Activated CD8-positive, alpha-beta memory T cell treated with anti-CD3 and anti-CD28 coated beads for 48 hours (primary cell): ENCODE measurements at places on chromosomes 4 and X.

DNA sequence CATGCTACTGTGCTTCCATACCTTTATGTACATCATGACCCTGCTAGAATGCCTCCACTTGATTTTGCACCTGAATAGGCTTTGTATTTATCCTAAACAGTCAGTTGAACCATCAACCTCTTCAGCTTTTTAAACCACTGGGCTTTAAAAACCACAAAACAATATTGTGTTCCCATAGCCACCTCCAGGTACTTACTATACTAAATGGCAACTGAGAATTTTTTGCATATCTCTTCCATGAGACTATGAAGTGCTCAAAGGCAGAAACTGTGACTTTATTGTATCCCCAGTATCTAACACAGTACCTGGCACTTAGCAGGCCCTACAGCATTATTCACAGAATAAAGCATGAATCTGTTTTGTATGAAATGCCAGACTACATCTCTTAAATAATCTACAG lies 39.7 kb downstream of the ANAPC10 start:
- DNase-seq: no peak

DNA sequence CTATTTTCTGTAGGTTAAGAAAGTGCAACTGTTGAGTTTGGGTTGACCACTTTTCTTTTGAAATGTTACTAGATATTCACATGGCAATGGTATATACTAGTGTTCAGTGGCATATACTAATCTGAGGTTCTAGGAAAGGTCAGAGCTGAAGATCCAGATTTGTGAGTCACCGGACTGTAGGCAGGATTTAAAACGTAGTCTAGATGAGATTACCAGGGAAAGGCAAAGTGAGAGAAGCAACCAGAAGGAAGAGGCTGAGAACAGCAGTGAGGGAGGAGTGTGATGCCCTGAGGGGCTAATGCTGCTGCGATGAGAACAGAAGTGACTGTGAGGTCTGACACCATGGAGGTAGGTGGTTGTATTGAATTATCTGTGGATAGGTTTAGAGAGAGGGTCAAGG lies 9.7 kb upstream of the PLA2G12A start:
- no peak for DNase-seq

- DNase-seq: no peak
These were observed 76.7 kb downstream of the SCD5 start for GRCh38 chr4:82721819-82722423.

GRCh38 chr4:123386609-123387008 lies 10.0 kb upstream of the SPRY1 start:
- DNase-seq: no peak

DNA sequence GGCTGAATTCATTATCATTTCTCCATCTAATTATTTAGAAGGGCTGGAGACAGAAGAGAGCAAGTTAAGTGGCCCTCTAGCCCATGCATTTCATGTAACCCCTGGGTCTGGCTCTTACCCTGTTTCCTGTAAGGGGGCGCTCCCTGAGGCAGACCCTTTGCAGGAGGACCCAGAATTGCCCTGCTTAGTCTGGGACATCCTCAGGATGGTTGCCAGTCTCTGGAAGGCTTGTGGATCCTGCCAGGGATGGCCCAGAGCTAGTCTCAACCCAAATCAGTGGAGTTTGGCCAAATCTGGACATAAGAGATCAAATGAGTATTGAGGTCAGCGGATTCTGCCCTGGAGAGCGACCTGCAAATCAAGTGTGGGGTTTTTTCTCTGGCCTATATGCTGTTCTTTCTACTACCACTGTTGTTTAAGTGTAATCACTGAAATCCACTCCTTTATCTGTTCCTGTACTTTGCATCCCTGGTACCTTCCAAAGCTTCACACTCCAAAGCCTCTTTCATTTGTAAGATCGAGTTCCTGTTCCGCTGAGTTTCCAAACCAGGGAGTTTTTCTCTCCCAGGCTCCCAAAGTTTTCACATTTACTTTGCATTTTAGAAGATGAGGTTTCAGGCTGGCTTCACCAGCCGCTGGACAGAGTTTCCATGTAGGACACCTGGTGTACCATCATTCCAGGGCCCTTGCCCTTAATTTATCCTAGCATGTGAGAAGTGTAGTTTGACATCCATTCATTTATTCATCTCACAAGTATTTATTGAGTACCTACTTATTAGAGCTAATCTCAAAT lies 6.3 kb downstream of the KLF3 start:
- no peak for DNase-seq

GRCh38 chr4:25585901-25586523 lies 69.6 kb upstream of the SLC34A2 start:
- no peak for DNase-seq

- no peak for DNase-seq
These were observed 39.0 kb upstream of the PDGFC start for GRCh38 chr4:157010630-157011029.

DNA sequence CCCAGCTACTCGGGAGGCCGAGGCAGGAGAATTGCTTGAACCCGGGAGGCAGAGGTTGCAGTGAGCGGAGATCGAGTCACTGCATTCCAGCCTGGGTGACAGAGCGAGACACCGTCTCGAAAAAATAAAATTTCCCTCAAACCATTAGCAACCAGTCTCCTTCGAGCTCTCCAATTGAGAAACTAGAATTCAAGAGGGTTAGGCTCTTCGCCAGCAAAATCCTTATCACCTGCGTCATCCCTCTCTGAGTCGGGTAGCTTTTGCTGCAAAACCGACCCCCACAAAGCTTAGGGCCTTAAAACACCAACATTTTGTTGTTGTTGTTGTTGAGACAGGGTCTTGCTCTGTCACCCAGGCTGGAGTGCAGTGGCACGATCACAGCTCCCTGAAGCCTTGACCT lies 75.1 kb upstream of the DDX3X start:
- DNase-seq: no peak

- no peak for DNase-seq
These were observed 49.0 kb upstream of the EGFL6 start for GRCh38 chrX:13520351-13520750.

DNA sequence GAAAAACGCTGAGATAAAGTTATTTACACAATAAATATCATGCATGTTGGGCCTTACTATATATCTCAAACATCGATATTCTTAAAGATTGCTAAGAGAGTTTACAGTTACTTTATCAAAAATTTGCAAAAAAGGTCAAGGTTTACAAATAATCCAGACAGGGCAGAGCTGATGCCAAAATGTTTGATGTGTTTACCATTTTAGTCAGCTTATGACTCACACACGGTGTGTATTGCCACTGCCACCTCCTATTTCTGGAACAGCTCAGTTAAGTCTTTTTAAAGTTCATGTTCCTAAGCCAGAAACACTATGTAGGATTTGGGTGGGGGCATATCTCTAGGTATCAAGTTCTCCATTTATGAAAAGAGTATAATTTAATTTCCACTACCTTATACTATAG lies 580.6 kb downstream of the INPP4B start:
- no peak for DNase-seq

- no peak for DNase-seq
These were observed 131.4 kb downstream of the SORBS2 start for GRCh38 chr4:185680617-185681016.

GRCh38 chr4:184590196-184590595 lies 59.1 kb downstream of the CASP3 start:
- no peak for DNase-seq

DNA sequence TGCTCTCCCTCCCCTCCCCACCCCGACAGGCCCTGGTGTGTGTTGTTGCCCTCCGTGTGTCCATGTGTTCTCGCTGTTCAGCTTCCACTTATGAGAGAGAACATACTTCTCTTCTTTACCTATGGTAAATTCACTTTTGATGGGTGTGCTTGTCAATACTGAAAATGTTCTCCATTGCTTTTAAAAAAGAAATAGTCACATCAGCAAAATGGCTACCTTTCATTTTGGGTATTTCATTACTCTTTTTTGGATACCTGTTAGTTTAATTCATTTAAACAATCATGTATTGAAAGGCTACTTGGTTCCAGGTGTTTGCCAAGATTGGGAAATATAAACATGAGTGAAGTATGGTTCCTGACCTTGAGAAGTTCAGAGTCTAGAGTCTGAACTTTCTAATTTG lies 107.4 kb upstream of the PITX2 start:
- no peak for DNase-seq

GRCh38 chrX:38102875-38103274 lies 96.5 kb downstream of the SYTL5 start:
- DNase-seq: no peak

DNA sequence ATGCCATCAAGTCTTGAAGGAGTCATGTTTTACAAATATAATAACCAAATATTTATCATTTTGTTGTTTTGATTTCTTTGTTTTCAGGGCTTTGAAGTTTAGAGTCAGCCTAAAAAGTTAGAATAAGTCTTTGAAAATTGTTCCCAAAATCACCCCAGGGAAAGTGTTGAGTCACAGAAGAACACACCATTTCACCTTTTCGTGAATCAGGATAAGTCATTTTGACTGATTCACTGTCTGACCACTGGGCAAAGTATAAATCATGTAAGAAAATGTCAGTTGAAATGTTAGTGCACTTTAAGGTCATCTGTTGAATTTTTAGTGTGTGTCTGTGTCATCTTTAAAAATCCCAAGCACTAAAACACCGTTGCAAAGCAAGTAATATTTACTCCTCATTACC lies 1320.1 kb downstream of the RPA4 start:
- no peak for DNase-seq

DNA sequence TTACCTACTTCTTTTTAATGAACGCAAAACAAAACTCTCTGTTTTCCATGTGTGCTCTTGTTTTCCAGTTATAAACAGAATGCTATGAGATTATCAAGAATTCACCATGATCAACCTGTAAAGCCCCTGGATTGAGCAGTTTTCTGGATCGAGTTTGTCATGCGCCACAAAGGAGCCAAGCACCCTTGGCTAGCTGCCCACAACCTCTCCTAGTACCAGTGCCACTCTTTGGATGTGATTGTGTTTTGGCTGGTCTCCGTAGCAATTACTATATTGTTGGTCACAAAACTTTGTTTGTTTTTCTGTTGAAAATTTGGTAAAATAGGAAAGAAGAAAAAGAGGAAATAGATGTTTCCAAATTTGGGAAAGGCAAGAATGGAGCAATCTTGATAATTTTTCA lies 51.1 kb downstream of the UGT2B7 start:
- DNase-seq: no peak

DNA sequence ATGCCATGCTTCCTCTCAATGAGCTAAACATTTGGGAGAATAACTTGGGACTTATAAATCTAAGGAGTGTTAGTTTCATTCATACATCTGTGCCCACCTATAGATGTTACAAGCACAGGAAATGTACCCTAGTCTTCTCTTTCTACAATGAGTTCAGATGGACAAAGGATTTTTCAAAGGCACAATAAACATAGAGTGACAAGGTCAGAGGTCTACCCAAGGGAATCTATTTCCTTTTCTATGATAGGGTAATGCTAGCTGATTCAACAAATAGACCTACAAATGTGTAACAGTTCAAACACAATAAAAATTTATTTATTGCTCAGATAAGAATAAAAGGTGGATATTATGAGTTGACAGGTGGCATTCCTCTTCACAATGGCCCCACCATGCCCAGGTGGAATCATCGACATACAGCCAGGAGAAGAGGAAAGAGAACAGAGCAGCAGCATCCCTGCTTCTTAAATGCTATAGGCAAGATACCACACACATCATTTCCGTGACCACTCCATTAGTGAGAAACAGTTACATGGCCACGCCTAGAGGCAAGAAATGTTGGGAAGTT lies 421.8 kb downstream of the HNRNPD start:
- DNase-seq: no peak

DNA sequence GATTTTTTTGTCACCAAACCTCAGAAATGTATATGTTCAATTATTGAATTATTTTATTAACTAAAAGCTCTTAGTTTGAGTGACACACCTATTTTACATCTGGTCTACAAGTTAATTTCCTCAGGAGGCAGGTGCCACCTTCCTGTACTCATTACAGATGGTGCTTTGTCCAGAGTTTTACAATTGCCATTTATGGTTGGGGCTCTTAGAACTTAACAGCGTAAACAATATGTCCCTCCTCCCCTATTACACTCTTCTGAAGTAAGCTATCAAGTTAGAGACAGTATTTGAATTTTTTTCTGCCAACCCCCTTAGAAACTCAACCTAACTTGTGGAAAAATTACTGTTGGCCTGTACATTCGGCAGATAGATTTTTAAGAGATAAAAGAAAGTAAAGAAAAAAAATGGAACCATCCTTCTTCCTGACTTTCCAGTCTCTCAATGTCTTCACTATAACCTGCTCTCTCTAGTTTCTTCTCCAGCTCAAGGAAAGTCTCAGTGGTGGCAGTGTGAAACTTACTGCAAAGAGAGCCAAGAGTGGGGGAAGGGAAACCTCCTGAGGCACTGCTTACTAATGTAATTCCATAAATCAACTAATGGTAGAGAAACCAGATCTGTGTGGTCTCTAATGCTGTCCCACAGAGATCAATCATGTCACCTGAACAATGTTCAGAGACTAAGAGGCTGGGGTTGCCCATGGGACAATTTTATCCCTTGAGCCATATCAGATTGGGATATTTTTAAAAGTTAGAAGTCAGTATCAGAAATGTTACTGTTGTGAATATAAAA lies 7.8 kb downstream of the CXXC4 start:
- no peak for DNase-seq
